Activated CD4-positive, alpha-beta memory T cell treated with anti-CD3 and anti-CD28 coated beads for 36 hours (primary cell): ENCODE measurements at places on chromosomes 5 and 9.

- H3K4me3 ChIP-seq = no peak overlapping the region
- no peak overlapping the region for H3K27ac ChIP-seq
- H3K4me1 ChIP-seq = no peaks in the 10 kb centered on the region
- peaks cover 11% of the 10 kb centered on the region for H3K27me3 ChIP-seq
- DNase-seq = peak; percentile 6
These were observed 2.8 kb downstream of the OBP2B start for GRCh38 chr9:133205996-133206931.

- peaks cover 13% of the 10 kb centered on the region for H3K27me3 ChIP-seq
- no peak for DNase-seq
- no peaks in the 10 kb centered on the region for H3K36me3 ChIP-seq
- H3K4me3 ChIP-seq = no peak overlapping the region
- H3K4me1 ChIP-seq = peaks cover 14% of the 10 kb centered on the region
These were observed 217.2 kb upstream of the DAPK1 start for GRCh38 chr9:87280421-87280820.

DNA sequence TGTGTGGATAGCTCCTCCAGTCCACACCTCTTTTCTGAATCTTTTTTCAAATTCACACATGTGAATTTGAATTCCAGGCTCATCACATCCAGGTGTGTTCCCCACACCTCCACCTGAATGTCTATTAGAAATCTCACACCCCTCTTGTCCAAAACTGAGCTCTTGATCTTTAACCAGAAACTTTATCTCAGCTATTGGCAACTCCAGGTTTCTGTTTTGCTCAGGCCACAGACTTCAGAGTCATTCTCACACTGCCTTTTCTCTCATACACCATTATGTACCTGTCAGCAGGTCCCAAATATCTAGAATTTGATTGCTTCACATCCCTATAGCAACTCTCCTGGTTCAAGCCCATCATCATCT, 11.6 kb downstream of the NIPSNAP3B start:
- no peaks in the 10 kb centered on the region for H3K4me1 ChIP-seq
- H3K4me3 ChIP-seq = no peak overlapping the region
- H3K27me3 ChIP-seq = no peaks in the 10 kb centered on the region
- H3K27ac ChIP-seq = no peak overlapping the region

GRCh38 chr5:28305891-28306290, 1267.5 kb upstream of the CDH9 start:
- H3K27ac ChIP-seq = no peak overlapping the region
- no peak for DNase-seq
- no peaks in the 10 kb centered on the region for H3K4me1 ChIP-seq
- no peaks in the 10 kb centered on the region for H3K36me3 ChIP-seq

DNA sequence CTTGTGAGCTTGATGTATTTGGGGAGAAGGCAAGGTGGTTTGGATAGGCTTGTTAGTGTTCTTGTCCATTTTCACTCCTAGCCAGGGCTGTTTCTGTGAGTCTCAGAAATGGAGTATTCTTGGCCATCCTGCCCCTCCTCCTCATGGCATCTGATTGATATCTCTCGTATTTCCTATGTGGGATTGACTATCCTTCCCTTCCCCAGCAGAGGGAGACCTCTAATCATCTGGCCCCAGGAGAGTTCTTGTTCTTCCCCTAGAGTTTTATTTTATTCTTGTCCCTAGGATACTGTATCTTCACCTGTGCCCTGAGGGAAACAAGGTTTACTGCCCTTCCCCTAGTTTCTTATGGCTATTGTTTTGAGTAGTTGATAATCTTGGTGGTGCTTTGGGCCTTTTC, 114.4 kb downstream of the VPS13A start:
- no peak for DNase-seq
- no peaks in the 10 kb centered on the region for H3K27me3 ChIP-seq
- no peaks in the 10 kb centered on the region for H3K4me1 ChIP-seq
- H3K36me3 ChIP-seq = peaks cover 42% of the 10 kb centered on the region
- H3K4me3 ChIP-seq = no peak overlapping the region

DNA sequence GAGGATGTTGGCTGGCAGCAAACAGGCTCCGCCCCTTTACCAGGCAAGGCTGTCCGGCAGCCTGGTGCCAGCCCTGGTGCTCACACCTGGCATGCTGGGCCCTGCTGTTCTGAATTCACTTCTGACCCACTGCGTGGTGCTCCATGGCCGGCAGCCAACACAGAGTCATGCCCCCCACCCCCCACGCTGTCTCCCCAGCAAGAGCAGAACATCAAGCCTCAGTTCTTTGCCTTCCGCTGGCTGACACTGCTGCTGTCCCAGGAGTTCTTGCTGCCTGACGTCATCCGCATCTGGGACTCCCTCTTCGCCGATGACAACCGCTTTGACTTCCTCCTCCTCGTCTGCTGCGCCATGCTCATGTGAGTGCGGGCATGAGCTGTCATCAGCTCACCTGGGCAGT, 12.6 kb upstream of the ENDOG start:
- DNase-seq = no peak
- H3K27me3 ChIP-seq = no peaks in the 10 kb centered on the region
- H3K4me1 ChIP-seq = no peaks in the 10 kb centered on the region
- H3K4me3 ChIP-seq = no peak overlapping the region
- H3K27ac ChIP-seq = no peak overlapping the region
- peaks cover 21% of the 10 kb centered on the region for H3K36me3 ChIP-seq

GRCh38 chr5:91839233-91839632, 456.1 kb upstream of the ARRDC3 start:
- no peaks in the 10 kb centered on the region for H3K36me3 ChIP-seq
- no peaks in the 10 kb centered on the region for H3K4me1 ChIP-seq
- H3K27ac ChIP-seq = no peak overlapping the region
- H3K27me3 ChIP-seq = no peaks in the 10 kb centered on the region
- H3K4me3 ChIP-seq = no peak overlapping the region
- DNase-seq = no peak

GRCh38 chr5:73419117-73419464, 29.5 kb downstream of the FOXD1 start:
- peaks cover 79% of the 10 kb centered on the region for H3K27me3 ChIP-seq
- peaks cover 11% of the 10 kb centered on the region for H3K4me1 ChIP-seq
- peaks cover 2% of the 10 kb centered on the region for H3K36me3 ChIP-seq
- DNase-seq = no peak

- H3K4me3 ChIP-seq = no peak overlapping the region
- H3K27ac ChIP-seq = no peak overlapping the region
- no peaks in the 10 kb centered on the region for H3K27me3 ChIP-seq
- H3K36me3 ChIP-seq = peaks cover 68% of the 10 kb centered on the region
- no peak for DNase-seq
These were observed 75.6 kb downstream of the PRRT1B start for GRCh38 chr9:131620764-131621520.

GRCh38 chr5:32574540-32575175, 10.7 kb upstream of the SUB1 start:
- no peak overlapping the region for H3K4me3 ChIP-seq
- H3K36me3 ChIP-seq = peaks cover 5% of the 10 kb centered on the region
- no peaks in the 10 kb centered on the region for H3K27me3 ChIP-seq
- H3K4me1 ChIP-seq = peaks cover 6% of the 10 kb centered on the region
- H3K27ac ChIP-seq = no peak overlapping the region

- H3K36me3 ChIP-seq = no peaks in the 10 kb centered on the region
- H3K4me1 ChIP-seq = no peaks in the 10 kb centered on the region
- no peak overlapping the region for H3K27ac ChIP-seq
- peaks cover 7% of the 10 kb centered on the region for H3K27me3 ChIP-seq
- no peak for DNase-seq
These were observed 128.2 kb downstream of the OLFM1 start for GRCh38 chr9:135215571-135216161.

GRCh38 chr9:127004946-127005769, 90.6 kb downstream of the RALGPS1 start:
- peaks cover 1% of the 10 kb centered on the region for H3K36me3 ChIP-seq
- peaks cover 23% of the 10 kb centered on the region for H3K4me1 ChIP-seq
- H3K27me3 ChIP-seq = peaks cover 25% of the 10 kb centered on the region
- no peak overlapping the region for H3K4me3 ChIP-seq

DNA sequence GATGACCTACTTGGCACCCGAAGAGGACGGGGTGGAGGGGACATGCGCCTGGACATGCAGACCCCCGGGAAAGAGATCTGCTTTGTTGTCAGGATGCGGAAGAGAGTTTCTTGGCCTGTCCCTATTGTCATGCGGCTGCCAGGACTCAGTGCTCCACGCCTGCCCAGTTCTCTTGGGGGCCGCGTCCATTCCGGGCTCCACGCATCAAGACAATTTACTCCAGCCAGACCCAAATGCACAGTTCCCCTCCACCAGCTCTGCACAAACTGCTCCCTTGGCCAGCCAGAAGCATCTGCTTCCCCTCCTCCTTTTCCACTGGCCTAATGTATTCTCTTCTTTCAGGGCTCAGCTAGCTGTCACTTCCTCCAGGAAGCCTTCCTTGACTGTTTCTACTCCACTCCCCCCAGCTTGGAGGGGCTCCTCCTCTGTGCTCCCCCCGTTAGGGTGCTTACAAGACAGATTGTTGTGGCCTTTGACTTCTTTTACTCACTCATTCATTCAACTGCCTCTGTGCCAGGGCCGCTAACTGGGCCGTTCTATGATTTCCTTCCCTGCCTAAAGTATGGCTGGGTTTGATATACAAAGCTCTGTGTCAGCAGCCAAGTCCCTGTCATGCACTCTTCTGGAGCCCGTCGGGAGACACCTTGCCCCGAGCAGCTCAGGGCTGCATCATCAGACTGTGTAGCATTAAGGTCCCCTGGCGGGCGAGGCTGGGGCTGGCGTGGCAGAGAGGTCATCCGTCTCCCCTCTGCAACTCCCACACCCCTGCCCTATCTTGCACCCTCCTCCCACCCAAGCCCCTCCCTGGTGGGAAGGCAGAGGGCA, 6.6 kb downstream of the FIBCD1 start:
- H3K4me3 ChIP-seq = no peak overlapping the region
- H3K27me3 ChIP-seq = peaks cover 40% of the 10 kb centered on the region
- no peaks in the 10 kb centered on the region for H3K36me3 ChIP-seq
- no peak overlapping the region for H3K27ac ChIP-seq
- no peaks in the 10 kb centered on the region for H3K4me1 ChIP-seq

DNA sequence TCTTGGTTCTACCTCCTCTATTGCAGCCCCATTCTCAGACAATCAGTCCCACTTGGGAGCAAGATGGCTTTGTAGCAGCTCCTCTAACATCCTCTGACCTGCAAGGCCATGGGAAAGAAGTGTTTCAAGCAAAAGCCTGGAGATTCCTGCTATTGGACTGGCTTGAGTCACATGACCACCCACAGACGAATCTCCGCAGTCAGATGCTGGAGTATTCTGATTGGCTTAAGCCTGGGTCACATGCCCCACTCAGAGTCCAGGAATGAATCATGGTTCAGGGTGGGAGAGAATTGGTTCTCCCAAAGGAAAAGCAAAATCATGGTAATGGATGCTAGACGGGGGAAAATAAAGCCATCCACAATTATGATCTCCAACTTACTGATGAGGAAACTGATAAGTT, 22.6 kb upstream of the LMX1B start:
- peaks cover 38% of the 10 kb centered on the region for H3K27me3 ChIP-seq
- H3K4me1 ChIP-seq = no peaks in the 10 kb centered on the region
- no peak overlapping the region for H3K4me3 ChIP-seq
- H3K36me3 ChIP-seq = no peaks in the 10 kb centered on the region
- H3K27ac ChIP-seq = no peak overlapping the region

DNA sequence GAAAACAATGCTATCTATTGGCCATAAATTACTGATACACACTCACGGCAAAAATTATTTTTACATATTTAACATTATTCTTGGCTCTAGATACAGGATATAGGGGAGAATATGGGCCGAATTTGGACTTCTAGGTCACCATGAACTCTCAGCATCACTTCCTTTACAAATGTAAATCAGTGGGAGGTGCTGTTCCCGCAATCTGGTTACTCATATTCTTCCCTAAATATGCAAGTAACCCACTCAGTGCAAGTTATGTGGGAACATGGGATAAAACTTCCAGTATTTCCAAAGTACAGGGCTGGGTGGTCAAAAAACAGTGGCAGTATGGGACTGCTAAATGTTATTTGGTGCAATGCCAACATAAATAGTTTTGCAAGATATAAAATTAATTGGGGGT, 145.6 kb downstream of the PPP2R2B start:
- peaks cover 6% of the 10 kb centered on the region for H3K36me3 ChIP-seq
- no peak overlapping the region for H3K27ac ChIP-seq
- no peak for DNase-seq
- H3K27me3 ChIP-seq = no peaks in the 10 kb centered on the region

GRCh38 chr9:129138476-129139232, 27.4 kb downstream of the PTPA start:
- peaks cover 32% of the 10 kb centered on the region for H3K4me1 ChIP-seq
- DNase-seq = no peak
- no peak overlapping the region for H3K4me3 ChIP-seq
- H3K27me3 ChIP-seq = no peaks in the 10 kb centered on the region

- H3K27me3 ChIP-seq = no peaks in the 10 kb centered on the region
- DNase-seq = peak; percentile 32
- H3K36me3 ChIP-seq = no peaks in the 10 kb centered on the region
- H3K4me3 ChIP-seq = no peak overlapping the region
These were observed 50.4 kb upstream of the STXBP1 start for GRCh38 chr9:127561491-127562278.

DNA sequence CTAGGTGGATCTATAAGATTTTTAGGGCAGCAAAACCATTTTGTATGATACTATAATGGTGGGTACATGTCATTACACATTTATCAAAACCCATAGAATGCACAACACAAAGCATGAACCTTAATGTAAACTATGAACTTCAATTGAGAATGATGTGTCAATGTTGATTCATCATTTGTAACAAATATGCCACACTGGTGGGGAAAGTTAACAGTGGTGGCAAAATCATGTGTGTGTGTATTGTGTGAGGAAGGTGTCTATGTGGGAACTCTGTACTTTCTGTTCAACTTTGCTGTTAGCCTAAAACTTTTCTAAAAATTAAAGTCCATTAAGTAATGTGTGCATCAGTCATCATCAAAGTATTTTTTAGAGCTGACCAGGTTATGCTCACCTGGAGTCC, 38.9 kb downstream of the HAVCR1 start:
- peaks cover 15% of the 10 kb centered on the region for H3K4me1 ChIP-seq
- no peak for DNase-seq
- H3K4me3 ChIP-seq = no peak overlapping the region
- H3K27me3 ChIP-seq = no peaks in the 10 kb centered on the region

DNA sequence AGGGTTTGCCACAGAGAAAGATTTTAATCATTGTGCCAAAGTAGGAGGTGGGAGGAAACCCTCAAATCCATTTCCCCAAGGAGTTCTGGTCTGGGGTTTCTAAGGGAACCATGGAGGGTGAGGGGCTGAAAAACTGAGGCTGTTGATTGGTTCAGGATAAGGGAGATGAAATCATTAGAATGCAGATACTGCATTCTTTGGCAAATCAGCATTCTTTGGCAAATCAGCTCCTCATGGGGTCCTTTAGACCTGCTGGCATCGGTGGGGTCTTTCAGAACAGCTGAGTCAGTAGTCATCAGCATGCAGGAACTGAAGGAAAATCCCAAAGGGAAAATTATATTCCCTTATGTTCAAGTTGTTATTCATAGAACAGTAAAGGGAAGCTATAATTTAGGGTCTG, 585.5 kb downstream of the ISL1 start:
- H3K27me3 ChIP-seq = no peaks in the 10 kb centered on the region
- no peaks in the 10 kb centered on the region for H3K36me3 ChIP-seq
- no peaks in the 10 kb centered on the region for H3K4me1 ChIP-seq
- no peak overlapping the region for H3K4me3 ChIP-seq

GRCh38 chr9:114684036-114684435, 2.0 kb upstream of the TEX48 start:
- peak overlapping the region; percentile 23 for H3K27ac ChIP-seq
- peaks cover 12% of the 10 kb centered on the region for H3K36me3 ChIP-seq
- H3K4me1 ChIP-seq = peaks cover 69% of the 10 kb centered on the region
- H3K4me3 ChIP-seq = no peak overlapping the region
